ENCODE measurements at places on chromosomes 7 and 10.
A peak's percentile ranks its signal among the peaks of the same experiment; 100 is the strongest.

GRCh38 chr7:47378728-47379395 lies 203.0 kb downstream of the TNS3 start:
- no peak for DNase-seq

DNA sequence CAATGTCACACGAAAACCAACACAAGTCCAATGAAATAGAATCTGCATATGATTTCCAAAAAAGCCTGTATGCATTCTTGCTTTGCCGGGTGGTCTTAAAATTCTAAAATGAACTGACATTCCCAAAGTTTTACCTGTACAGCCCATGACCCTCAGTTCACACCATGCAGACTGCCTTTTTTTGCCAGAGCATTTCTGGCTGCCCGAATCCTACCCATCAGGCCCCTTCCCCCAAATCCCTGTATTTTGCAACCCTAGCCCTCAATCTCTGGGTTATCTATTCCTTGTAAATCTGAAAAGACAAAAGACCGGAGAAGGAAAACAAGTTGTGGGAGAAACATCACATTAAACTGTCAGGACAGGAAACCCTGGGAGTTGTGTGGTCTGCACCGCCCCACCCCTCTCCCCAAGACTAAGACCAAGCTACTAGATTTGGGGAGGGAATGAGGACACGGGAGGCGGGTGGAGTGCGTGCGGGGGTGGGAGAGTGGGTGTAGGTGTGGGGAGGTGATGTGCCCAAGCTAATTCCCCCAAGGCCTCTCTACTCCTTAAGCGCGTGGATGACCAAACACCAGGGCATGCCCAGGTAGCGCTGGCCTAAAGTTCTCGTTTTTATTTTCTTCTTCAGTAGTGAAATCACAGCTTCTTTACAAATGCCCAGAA lies 1.4 kb downstream of the JCAD start:
- DNase-seq, result no peak

DNA sequence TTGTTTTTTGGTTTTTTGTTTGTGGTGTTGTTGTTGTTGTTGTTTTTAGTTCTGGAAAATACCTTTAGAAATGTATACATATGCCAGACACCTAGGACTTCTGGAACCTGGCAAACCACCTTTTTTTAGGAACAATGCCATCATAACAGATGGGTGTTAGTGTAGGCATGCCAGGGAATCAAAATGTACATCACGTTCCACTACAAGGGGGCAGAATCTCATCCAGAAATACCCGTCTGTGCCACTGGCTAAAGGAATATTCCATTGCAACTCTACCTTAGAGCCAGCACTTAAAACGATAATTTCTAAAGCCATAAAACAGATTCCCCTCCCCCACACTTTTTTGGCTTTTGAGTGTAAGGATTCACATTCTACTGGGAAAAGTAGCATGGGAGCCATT lies 239.8 kb downstream of the ETV1 start:
- DNase-seq, result no peak

DNA sequence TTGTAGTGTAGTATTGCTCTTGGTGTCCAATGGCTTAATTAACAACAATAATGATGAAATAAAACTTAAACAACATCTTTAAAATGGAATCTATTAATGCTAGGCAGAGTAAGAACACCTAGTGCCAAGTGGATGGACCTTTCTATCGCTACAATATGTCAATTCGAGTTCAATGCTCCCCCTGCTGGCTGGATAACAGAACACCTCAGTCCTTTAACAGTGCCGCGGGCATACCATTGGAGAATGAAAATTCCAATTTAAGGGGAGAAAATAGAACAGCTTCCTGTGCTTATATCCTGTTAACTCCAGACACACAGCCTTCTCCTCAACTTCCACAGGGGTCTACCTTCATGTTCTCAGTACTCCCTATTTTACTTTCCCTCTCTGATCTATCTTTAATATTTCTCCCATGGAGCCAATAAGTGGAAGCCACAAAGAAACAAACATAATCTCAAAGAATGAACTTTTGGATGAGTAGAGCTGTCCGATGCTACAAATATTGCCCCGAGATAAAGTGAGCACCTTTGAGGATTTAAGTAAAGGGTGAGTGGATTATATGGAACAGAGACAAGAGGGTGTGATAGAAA lies 41.4 kb downstream of the COL1A2 start:
- peak; percentile 64 for DNase-seq

DNA sequence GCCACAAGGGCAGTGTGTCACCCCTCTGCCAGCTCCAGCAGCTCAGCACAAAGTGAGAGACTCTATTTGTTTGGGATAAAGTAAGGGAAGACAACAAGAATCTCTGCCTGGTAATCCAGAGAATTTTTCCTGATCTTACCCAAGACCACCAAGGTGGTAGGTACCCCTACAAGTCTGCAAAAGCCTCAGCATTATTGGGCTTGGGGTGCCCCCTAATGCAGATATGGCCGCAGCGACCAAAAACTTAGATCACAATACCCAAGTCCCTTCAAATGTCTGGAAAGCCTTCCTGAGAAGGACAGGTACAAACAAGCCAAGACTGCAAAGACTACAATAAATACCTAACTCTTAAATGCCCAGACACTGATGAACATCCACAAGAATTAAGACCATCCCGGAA lies 22.4 kb upstream of the CUL1 start:
- no peak for DNase-seq

- no peak for DNase-seq
Measured at GRCh38 chr7:45568536-45569289, 5.5 kb upstream of the ADCY1 start.

- no peak for DNase-seq
Measured at GRCh38 chr7:15567652-15568051, 5.8 kb upstream of the AGMO start.

DNA sequence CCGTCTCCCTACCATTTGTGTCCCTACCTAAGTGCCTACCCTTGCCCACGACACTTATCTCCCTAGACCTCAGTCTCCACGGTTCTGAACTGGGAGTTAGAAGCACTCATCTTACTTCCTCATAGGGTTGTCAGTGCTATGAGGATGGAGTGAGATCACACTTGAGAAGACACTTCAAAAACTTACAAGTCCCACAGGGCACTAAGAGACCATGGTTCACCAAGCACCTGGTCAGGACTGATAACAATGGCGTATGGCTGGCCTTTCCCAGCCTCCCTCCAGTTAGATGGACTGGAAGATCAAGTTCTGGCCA lies 43.2 kb downstream of the KCNMA1 start:
- no peak for DNase-seq

- no peak for DNase-seq
Measured at GRCh38 chr7:25124465-25125136, 459 bp downstream of the CYCS start.

DNA sequence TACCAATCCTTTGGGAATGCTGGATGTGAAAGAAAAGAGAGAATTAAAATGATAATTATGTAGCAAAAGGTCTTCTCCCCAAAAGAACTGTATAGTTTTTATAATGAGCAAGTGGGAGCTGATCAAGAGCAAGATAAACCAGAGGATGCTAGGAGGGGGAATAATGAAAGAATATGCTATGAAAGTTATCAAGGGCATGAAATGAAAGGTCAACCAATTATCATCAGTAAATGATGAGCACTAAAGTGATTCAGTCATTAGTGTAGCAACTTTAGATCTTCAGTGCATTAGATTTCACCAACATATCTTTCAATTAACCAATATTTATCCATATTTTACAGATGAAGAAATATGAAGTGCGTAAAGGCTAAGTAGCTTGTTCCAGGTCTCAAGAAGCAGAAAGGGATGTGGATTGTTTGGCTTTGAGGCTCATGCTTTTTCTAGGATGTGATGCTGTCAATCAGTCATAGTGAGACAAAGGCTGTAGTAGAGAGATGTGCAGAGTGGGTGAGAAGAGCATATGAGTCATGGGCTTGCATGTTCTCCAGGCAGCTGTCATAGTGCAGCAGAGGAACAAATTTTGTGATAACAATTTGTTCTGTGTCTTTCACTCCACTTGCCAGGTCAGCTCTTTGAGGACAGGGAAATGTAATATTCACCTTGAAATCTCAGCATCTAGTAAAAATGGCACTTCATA lies 5.7 kb upstream of the OR2F2 start:
- no peak for DNase-seq

DNA sequence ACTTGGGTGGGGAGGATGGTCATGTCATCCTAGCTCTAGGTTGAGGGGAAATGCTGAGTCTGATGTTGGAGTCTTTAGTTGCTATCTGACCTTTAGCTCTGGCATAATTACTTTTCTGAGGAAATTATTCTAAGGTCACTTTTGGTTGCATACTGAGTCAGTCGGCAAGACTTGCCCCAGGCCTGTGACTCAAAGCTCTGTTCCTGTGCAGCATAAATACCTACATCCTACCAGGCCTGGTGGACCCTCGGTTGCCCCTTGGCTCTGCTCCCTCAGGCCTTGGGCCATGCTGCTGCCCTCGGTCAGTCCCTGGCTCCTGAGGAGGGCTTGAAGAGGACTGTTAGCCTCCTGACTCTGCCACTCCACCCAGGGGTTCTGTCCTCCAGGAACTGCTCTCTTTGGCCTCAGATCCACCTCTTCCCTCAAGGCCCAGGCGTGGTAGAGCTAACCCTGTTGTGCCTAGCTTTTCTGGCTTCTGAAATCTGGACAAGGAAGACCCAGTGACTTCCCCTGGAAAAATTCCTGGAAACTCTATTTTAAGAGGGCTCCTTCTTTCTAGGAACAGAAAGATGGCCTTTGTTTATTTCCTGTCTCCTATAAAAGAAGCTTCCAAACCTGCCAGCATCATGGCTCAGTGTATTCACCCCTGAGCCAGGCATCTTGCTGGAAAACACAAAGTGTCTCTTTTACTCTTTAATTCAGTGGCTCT lies 71.2 kb downstream of the TMEM178B start:
- DNase-seq, result no peak

DNA sequence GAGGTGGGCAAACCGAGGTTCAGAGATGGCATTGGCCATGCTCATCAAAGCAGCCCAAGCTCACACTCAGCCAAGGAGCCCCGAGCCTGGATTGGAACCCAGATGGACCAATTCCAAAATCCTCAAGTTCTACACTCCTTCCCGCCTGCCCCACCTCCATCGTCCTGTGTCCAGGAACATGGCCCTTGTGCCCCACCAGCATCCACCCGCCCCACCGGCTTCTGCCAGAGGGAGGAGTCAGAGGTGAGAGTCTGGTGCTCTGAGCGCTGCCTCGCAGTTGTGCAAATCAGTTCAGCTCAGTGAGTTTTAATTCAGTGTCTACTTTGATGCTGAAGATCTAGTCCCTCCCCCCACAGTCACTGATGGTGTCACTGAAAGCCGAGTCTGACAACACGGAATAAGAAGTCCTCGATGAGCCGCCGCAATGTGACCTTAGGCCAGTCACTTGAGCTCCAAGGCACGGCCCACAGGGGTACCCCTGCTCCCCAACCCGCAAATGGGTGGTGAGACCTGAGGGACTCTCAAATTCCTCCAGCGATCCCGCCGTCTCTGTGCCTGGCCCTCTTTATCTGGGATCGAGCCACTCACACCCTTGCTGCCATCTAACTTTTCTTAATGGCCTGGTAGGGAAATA lies 26.3 kb downstream of the PRKAG2 start:
- DNase-seq, result no peak

DNA sequence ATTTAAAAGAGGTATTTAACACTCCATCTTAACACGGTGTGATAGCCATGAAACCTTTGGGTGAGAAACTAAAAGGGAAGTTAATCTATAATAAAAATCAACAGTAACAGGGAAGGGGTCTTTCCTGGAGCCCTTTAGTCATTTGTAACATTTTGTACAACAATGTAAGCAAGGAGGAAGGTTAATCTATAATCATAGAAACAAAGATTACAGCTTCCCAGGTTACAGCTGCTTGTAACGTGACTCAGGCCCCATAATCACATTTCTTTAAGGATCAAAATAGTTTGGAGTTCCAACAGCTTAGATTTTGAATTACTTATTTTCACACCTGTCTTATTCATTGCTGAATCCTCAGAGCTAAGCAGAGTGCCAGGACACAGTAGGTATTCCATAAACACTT lies 17.9 kb upstream of the CC2D2B start:
- DNase-seq, result no peak

DNA sequence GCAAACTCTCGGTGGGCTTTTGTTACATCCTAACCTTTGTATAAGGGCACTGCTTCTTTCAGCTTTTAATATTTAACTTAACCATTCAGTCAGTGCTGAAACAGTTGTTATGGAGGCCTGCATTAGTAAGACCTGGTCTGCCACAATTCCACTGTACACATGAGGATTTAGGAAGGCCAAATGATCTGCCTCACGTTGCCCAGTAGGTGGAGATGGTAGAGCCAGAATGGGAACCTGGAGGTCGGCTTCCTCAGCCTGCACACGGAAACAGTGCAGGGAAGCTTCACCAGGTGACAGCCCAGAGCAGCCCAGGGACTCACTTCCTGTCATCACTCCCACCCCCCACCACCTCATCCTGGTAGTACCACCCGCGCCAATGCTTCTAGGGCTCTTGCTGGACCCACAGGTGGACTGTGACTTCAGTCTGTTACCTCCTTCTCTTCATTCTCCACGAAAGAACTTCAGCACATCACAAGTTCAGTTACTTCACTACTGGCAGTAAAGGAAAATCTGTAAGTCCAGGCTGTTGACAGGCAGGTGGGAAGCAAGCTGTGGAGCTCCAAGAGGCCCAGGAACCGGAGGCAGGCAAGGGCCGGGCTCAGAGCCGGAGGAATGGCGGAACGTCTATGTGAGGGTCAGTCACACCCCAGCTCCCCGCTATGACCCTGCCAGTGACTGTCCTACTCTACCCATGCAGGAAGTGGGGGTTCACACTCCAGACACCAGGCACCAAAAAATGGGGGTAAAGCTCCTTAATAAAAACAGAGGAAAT lies 480.3 kb upstream of the C7orf33 start:
- DNase-seq, result no peak

DNA sequence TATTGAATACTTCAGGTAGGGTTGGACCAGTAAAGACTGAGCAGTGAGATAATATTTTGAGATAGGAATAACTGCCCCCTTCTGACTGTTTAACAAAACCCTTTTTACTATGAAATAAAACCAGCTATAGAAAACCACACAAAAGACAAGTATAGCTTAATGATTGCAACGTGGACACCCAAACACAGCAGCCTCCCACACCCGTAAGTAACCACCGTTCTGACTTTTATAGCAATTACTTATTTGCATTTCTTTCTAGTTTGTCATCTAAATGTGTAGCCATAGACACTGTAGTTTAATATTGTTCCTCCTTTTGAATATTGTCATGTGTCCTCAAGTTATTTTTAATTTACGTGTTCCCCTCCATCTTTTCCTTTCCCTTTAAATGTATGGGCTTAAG lies 42.9 kb upstream of the SYPL1 start:
- DNase-seq, result no peak

DNA sequence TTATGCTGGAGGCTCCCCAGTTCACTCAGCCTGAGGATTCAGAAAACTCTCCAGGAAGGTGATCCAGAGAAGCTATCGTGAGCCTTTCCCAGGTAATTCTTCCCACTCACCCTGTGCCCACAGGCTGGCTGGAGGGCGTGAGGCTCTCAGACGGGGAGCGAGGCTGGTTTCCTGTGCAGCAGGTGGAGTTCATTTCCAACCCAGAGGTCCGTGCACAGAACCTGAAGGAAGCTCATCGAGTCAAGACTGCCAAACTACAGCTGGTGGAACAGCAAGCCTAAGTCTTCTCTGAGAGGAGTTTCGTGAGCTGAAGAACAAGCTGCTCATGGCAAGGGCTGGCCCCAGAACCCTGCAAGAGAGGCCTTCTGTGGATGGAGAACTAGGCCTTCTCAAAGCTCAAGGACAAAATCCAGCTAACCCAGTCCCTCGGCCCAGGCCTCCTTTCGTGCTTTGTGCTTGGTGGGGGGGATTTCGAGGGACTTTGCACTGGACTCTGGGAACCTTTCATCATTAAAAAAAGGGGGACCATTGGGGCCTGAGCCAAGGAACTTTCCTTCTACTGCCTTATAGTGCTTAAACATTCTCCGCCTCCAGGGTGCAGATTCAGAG lies 23.6 kb downstream of the NOBOX start:
- no peak for DNase-seq

GRCh38 chr7:32298408-32299132 lies 191.6 kb downstream of the LSM5 start:
- DNase-seq, result no peak

Measured in midbrain (tissue), 1 donor.